ENCODE measurements at places on chromosomes 5 and 9.

DNA sequence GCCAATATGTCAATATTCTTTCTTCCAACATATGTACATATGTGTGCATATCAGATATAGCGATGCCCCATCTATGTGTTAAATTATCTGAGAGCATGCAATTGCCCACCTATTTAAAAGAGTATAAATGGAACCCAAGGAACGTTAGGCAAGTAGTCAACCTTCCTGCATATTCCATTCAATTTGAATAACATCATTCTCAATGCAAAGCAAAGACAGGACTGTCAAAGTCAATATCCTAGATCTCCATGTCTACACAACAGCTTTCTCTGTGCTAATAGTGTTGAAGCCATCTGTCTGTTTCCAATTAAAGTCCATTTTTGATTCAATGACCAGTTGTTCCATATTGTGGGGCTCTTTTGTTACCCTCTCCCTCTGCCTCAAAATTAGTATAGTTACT is 85.3 kb upstream of the COX7C start:
- no peak for DNase-seq

GRCh38 chr5:14628346-14628745 is 36.2 kb upstream of the OTULIN start:
- DNase-seq = no peak

DNA sequence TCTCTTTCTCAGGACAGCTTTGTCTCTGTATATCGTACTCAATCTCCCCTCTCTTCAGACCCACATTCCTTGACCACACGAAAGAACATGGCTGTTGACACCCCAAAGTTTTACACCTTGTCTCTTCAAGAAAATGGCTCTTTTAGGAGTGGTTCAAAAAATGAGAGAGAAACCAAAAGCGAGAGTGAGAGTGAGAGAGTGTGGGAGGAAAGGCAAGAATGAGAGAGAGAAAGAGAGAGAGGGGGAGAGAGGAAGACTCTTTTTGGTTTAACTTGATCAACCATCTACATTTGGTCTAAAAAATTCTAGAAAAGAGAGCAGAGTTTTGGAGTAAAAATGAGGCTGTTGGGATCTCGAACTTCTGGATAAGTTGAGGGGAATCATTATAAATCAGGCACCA is 581.8 kb upstream of the WWC1 start:
- no peak for DNase-seq

DNA sequence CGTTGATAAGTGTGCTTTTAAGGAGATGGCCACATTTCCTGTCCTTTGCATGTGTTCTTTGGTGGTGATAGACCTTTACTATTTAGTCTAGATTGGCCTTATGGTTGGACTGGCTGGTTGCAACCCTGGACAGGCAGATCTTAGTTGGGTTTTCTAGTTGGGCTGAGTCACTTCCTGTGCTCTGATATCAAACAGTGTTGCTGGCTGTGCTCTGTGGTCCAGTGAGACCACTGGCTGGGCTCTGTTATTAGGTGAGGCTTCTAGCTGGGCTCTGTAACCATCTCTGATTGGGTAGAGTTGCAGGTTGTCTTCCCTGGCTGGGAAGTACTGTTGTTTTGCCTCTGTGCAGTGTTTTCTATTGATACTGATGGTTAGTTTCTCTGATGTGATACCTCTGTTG is 432.5 kb downstream of the LRRC70 start:
- DNase-seq = no peak

Data from NCI-H1105 (cell line).